Activated CD4-positive, alpha-beta T cell treated with anti-CD3 and anti-CD28 coated beads, Interleukin-2, amount 50 U/mL, for 16 hours (primary cell): ENCODE measurements at places on chromosomes 12 and 14.

- no peak for DNase-seq
These were observed 7.0 kb downstream of the AGAP2 start for GRCh38 chr12:57731411-57732080.

GRCh38 chr12:89064780-89065179 is 287.5 kb downstream of the DUSP6 start:
- DNase-seq, result peak; percentile 66

DNA sequence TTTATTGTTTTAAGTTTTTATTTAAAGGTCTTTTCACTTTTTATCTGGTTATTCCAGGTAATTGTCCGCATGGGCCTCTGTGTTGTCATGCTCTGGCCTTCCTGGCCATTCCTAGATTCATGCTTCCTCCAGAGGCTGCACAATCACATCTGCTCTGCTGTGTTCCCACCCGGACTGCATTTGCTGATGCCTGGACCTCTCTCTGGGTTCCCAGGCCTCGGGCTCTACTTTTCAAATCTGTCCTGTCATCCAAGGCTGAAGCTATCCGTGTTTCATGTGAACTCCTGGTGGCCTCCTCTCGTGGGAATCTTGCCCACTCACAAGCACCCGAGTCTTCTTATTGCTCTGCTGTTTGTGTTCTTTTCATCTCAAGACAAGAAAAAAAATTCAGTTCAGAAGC is 16.1 kb upstream of the VDR start:
- DNase-seq, result no peak

DNA sequence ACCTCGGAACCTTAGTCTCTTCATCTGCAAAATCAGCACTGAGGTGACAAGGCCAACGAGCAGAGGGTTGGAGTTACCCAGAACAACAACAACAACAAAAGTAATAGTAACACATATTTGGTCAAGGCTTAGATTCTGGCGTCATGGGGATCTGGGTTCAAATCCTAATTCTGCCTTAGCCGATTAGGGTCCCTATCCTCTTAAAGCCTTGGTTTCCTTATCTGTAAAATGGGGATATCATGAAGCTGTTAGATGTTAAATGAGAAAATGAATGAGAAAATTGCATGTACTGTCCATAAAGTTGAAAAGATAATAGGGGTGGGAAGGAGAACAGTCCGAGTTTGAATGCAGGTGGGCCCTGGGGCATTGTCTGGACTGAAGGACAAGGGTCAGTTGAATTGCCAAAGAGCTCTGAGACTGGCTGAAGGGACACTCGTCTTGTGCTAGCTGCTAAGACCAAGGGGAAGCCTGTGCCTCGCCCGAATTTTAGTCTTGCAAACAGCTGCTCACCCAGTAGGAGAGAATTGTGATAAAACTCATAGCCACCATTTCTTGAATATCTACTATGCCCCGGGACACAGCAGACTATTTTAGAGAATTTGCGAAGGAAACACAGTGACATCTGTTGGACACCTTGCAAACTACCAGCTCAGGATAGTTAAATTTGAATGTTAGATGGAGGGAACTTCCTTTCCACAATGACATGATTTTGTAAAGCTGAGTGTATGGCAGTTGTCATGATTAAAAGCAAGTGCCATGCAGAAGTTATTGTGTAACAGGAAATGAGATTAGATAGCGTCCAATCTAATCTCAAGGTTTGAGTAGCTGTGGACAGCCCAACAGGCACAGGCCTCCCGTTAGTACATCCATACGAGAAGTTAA is 6.8 kb upstream of the HNF1A start:
- DNase-seq, result peak; percentile 73

DNA sequence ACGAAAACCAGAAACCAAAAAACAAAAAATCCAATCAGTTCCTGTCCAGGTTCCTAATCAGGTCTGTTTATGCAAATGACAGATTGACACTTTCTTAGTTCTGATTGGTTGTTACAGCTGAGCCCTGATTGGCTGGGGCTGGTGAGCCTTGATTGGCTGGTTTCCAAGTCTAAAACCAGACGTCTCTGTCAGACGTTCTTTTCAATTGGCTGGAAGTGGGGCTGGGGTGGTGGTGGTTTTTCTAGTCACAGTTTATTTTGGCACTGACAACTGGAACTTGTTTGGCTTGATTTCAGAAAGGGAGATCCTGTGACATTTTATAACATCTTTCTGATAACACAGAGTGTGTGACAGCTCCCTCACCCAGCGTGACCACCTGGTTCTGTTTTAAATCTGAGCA is 36.1 kb upstream of the PRICKLE1 start:
- no peak for DNase-seq

DNA sequence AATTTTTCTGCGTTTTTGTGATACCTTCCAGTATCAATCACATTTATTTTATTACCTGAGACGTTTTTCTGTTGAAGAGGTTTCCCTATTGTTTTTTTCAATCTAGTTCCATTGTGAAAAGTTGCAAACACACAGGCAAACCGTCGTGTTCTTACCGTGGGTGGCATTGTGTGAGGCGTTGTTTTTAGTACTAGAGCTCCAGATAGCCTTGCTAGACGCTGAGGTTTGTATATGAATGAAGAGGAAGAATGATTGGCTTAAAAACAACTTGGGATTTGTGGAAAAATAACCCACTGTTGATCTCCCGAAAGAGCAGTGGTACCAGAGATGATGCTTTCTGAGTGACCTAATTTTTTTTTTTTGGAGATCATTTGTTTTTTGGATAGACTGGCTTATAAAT is 1.0 kb downstream of the SOCS4 start:
- no peak for DNase-seq
